Bone marrow (tissue), 2 donors: ENCODE measurements at places on chromosomes 7 and 10.

GRCh38 chr7:71326595-71326994, 194.7 kb downstream of the GALNT17 start:
- DNase-seq: no peak

GRCh38 chr10:73889014-73889413, 14.7 kb upstream of the CAMK2G start:
- peak; percentile 39 for DNase-seq

DNA sequence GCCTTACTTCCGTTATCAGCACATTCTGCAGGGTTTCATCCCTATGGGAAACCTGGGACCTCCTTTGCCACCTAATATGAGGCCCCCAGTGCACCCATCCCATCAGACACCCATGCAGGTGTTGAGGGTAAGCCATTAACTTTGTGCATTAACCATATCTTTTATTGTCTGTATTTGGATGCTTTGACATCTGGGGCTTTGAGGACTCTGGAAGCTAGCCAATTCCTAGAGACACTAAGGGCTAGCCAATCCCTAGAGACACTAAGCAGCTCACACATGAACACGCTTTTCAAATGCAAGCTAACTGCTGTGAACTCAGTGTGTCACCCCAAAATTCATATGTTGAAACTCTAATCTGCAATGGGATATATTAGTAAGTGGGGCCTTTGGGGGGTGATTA, 272.5 kb upstream of the COBL start:
- no peak for DNase-seq

- DNase-seq: no peak
These were observed 52.7 kb downstream of the GCC1 start for GRCh38 chr7:127532736-127533135.

DNA sequence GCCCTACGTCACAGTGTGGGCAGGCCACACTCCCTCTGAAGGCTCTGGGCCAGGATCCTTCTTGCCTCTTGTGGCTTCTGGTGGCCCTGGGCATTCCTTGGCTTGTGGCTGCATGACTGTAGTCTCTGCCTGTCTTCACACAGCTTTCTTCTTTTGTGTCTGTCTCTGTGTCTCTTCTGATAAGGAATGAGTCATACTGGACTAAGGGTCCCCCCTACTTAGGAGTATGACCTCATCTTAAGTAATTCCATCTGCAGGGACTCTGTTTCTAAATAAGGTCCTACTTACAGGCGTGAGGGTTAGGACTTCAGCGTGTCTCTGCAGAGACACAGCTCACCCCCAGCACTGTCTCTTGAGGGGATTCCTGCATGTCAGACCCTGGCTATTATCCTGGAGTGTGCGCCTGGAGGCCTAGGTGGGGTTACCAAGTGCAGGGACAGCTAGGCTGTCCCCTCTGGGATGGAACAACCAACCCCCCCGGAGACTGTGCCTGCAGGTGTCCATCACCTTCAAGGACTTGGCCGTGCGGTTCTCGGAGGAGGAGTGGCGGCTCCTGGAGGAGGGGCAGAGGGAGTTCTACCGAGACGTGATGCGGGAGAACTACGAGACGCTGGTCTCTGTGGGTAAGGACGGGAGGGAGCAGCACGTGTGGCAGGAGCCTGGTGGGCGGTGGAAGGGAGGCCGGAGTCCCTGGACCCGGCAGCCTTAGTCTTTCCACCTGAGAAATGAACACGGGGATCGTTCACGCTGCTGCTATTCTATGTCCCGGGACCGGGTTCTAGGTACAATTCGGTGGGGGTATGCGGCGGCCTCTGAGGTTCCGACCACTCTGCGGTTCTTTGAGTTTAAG, 54.1 kb downstream of the ZNF467 start:
- DNase-seq: no peak

DNA sequence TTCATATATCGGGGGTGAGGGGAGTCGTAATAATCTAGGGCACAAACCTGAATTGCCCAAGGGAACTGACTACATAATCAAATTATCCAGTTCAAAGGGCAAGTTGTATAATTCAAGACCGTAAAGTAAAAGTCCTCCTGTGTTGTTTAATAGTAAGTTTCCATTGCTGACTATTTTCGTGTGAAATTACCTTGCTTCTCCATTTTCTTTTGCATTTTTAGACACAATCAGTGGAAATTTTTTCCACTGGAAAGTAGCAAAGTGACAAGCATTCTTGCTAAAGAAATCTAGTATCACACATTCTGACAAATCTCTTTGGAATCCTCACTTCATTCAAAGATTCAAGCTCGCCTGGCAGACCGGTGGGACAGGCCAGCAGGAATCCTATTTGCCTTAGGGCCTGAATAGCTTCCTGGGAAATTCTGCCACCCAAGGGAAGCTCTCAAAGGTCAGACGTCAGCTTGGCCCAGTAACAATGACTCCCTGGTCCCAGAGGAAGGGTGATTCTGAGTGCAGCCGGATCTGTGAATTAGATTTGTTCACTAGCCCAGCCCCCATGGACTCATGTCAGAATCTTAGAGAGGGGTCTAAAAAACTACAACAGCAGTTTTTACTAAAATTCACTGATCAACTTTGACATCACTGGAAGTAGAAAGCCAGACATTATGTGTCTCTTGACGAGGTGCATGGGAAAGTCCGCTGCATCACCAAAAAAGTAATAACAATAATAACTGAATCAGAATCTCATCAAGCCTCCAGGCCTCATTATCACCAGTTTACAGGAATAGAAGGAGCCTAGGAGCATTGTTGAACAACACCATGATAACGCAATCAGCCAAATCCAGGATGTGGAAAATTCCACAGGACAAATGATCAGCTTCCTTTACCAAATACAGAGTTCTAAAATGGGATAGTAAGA, 161.0 kb downstream of the SKIDA1 start:
- no peak for DNase-seq

- DNase-seq: no peak
These were observed 79.2 kb downstream of the SRPK2 start for GRCh38 chr7:105309235-105310169.

- no peak for DNase-seq
These were observed 70.2 kb upstream of the GRB10 start for GRCh38 chr7:50852901-50853300.

DNA sequence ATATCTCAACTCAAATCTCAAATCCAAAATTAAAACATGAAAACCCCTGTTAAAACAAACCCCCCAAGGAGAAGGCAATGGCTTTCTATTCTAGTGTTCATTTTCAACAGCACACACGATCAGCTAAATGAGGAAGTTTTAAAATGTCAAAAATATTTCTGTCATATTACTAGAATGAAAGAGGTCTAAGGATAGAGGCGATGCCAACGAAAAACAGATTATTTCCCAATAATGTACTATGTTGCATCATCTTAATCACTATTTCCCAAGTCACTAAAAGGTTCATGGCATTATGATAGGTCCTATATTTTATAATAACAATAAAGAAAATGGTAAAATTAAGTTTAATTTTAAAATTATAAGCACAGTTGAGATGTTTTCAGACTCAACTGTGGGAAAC, 10.1 kb downstream of the CNOT4 start:
- peak; percentile 44 for DNase-seq

DNA sequence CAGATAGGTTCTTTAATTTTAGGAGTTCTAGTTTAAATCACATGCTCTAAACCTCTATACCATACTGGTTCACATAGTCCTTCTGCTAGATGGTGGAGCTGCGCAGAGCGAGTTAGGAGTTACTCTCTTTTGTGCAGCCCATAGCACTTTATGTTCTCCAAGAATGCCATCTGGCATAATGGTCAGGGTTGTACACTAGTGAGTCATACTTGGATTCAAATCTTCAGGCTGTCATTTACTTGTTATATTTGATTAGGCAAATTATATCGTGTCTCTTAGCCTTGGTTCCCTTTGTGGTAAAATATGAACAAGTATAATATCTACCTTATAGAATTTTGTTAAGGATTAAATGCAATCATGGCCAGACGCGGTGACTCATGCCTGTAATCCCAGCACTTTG, 1078.3 kb downstream of the NRG3 start:
- DNase-seq: no peak

DNA sequence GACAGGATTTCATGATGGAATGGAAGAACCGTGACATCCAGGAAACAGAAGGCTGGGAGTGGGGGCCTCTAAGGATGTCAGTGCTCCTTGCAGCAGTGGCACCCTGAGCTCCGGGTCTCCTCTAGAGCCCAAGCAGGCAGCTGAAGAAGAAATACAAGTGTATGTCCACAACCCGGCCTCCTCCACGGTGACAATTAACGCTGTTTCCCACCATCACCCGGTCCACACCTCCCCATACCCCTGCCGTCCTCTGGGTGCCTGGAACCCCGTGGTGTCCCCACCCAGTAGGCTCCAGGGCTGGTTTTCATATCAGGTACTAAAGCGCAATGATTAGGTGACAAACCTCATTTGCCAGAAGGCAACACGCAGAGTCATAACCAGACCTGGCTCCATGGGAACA, 30.3 kb downstream of the GRID1 start:
- DNase-seq: no peak

GRCh38 chr10:111083222-111084095, 6.6 kb downstream of the ADRA2A start:
- DNase-seq: no peak

DNA sequence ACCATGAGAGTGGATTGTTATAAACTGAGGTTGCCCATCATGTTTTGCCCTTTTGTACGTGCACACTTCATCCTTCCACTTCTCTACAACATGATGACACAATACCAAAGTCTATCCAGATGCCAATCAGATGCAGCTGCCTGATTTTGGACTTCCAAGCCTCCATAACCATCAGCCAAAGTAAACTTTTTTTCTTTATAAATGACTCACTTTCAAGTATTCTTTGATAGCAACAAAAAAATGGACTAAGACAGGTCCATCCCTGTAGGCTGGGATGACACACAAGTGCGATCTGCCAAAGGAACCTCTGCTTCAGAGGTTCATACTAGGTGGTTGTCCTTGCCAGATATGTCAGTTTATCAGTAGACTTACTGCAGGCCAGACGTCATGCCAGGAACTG, 320.2 kb upstream of the FZD1 start:
- no peak for DNase-seq

DNA sequence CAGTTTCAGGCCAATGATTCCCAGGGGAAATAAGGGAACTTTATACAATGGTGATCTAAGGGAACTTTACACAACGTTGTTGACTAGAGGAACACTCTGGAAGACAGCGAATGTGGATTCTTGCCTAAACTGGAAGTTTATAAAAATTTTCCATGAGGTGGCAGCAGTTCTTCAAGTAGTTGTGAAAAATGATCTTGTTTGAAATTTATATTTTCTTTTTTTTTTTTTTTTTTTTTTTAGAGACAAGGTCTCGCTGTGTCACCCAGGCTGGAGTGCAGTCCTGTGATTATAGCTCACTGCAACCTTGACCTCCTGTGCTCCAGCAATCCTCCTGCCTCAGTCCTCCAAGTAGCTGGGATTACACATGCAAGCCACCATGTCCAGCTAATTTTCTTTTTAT, 32.1 kb upstream of the GTF2I start:
- no peak for DNase-seq
